ENCODE measurements at places on chromosomes 13 and 19. TPM values are rescaled to one million over a fixed set of nuclear protein-coding genes. Genes with fewer than 3 reads are reported as not detected.

DNA sequence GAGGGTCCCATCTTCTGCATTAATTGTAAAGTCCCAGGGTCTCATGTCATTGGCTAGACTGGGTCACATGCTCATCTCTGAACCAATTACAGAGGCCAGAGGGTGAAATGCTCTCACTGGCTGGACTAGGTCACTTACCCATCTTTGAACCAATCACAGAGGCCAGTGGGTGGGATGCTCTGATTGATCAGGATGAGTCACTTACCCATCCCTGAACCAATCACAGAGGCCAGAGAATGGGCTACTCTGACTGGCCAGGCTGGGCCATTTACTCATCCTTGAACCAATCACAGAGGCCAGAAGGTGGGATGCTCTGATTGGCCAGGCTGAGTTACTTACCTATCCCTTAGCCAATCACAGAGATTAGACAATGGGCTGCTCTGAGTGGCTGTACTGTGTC lies 5.3 kb downstream of the MISP start:
- no peak for DNase-seq

Gene LYPD5
- total RNA-seq, result 0.39 TPM

DNA sequence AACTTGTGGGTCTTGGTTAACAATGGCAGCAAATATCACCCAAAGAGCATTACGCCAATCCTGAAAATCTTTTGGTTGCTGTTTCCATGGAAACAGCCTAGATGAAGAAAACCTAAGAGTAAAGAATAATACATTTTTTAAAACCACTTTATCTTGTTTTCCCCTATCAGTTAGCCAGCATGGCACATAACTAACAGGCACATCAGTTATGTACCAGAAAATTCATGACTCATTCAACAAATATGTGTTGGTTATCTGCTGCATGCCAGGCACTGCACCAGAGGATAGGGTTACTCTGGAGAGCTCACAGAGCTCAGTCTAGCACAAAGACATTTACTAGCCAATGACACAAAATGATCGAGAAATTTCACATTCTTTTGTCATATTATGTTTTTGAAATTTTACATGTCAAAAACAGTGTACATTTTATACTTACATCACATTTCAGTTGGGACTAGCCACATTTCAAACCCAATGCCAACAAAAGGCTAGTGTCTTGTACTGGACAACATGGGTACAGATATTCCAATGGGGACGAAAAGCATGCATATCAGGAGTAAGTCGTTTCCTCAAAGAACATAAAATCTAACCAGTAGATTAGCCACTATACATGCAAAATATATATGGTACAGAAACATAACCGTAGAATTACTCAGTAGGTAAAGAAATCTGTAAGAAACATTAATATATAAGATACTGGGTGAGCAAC lies 20.3 kb downstream of the LNX2 start:
- DNase-seq, result no peak

GRCh38 chr13:33879118-33879517 lies 61.2 kb downstream of the RFC3 start:
- no peak for DNase-seq

Gene BEST2
- total RNA-seq, result not detected

DNA sequence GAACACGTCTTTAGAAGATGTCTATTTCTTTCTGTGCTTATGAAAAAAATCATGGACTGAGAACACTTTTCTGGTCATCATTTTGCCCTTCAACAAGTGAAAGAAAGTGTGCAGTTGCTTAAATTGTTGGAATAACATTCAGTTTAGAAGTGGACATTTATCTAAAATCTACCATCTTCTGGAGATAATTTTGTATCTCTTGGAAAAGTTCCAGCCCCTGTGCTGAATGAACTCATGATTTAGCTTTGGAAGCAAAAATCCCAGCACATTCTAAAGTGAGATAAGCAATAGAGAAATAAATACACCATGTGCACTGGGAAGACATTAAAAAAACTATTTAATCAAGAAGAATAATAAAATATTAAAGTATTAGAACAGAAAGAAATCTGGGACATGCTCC lies 1420.8 kb upstream of the SLC10A2 start:
- DNase-seq, result no peak

GRCh38 chr19:1000591-1001537 lies 645 bp downstream of the GRIN3B start:
- no peak for DNase-seq

GRCh38 chr19:49591731-49592485 lies 926 bp downstream of the PRR12 start:
- no peak for DNase-seq

Gene NLRP7
- not detected for total RNA-seq

Gene CILP2
- not detected for total RNA-seq

DNA sequence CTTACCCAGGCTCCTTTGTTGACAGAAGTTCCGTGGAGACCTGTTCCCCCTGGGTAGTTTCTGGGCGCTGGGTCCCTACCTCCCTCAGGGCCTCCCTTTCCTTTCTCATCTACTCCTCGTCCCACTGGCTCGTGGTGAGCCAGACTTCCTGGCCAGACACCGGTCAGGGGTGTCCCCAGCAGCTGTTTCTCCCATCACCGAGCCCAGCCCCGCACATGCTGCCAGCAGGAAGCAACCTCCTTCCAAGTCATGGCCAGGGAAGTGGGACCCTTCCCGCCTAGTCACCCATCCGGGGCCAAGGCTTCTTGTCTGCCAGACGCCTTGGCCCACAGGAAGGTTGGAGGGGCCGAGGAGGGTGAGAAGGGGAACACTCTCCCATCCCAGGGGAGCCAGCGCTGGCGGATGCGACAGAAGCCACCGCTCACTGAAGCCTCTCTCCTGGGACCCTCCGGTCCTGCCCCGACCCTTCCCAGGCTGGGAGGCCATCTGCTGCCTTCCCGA lies 5.7 kb downstream of the PAK4 start:
- no peak for DNase-seq

Gene MAP4K1
- 2.5 TPM for total RNA-seq

DNA sequence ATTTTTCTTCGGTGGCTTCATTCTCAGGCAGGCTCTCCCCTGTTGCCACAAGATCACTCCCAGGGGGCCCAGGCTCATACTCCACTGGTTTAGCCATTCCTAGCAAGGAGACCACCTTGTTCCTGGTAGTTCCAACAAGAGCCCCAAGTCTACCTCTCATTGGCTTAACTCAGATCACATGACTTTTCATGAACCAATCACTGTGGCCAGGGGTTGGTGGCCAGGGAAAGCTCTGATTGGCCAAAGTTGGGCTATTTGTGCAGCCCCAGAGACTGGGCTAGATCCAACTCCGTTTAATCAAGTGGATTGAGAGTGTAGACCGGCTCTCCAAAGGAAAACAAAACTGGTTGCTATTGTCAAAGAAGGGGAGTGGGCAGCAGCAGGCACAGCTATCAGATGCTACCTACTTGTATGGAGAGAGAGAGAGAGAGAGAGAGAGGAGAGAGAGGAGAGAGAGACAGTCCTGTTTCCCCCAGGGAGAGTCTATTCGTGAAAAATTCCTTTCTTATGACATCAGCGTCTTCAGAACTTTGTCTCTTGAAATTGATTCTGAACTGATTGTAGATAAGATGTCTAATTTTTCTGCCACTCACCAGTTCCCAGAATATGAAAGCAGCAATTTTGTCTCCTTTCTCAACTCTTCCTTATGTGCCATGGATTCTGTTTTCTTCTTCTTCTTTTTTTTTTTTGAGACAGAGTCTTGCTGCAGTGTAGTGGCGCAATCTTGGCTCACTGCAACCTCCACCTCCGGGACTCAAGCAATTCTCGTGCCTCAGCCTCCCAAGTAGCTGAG lies 5.9 kb downstream of the CEACAM19 start:
- DNase-seq, result no peak

GRCh38 chr13:38954844-38955243 lies 35.8 kb downstream of the STOML3 start:
- DNase-seq, result no peak

- DNase-seq, result no peak
Measured at GRCh38 chr13:99988529-99989275, 7.1 kb downstream of the ZIC2 start.

Gene UBAC2
- 57.7 TPM for total RNA-seq

GRCh38 chr13:48156466-48156865 lies 61.6 kb upstream of the MED4 start:
- no peak for DNase-seq

DNA sequence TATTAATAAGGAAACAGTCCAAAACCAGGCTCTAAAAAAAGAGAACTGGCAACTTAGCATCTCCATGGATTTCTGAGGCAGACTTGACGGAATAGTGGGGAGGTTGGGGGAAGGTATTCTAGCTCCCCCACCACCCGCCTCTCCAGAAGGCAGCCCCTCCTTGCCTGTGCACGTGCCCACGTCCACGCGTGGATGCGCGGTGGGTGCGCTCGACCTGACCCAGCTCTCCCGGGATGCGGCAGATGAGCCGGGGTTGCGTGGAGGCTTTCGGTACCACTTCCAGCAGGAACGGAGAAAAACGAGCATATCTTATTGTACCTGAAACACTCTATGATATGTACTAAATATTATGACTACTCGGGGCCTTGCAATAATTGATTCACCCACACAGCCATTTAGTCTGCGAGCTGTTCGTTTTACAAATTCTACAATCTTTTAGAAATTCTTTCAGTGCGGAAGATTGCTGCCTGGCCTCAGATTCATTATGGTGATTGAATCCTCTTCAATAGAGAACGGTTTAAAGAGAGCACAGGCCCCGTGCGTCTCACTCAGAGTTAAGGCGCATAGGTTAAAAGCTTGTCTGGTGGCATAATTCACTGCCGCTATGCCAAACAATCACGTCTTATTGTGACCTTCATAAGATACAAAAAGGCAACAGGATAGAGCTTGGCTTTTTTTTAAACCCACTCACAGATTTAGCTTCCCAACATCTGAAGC lies 117.9 kb downstream of the URI1 start:
- DNase-seq, result no peak

DNA sequence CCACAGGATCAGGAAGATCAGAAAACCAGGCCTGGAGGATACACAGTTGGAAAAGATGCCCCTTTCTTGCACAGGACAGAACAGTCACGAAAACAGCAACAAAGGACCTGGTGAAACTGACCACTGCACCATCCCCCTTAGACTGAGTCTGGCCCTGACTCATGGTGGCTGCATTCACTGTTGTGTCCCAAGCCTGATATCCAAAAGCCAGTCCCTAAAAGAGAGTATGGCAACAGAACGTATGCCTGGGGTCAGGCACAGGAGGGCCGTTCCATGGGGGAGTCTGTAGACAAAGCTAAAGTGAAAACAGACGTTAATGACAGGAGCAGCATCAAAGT lies 301.1 kb upstream of the NBEA start:
- no peak for DNase-seq

DNA sequence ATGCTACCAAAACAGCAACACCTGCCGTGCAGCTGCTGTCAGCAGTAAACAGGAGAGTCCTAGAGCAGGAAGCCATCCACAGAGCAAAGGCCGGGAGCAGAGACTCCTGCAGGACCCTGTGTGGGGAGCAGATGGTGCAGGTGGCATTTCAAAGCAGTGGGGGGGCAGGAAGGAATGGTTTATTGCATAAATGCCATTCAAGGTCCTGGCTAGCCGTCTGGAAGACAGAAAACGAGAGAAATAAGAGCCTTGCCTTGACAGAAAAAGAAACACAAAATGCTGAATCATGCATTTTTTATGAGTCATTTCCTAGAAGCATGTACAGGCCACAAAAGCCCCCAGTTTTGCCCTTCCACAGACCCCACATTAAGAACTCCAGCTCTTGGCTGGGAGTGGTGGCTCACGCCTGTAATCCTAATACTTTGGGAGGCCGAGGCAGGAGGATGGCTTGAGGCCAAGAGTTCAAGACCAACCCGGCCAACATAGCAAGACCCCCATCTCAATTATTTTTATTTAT lies 5.4 kb downstream of the RSPH6A start:
- no peak for DNase-seq
